ENCODE measurements at places on chromosomes 5 and 9.

GRCh38 chr9:133861692-133862091 is 123.5 kb upstream of the SARDH start:
- DNase-seq = no peak

GRCh38 chr5:135085133-135085935 is 51.3 kb upstream of the PITX1 start:
- DNase-seq = no peak

GRCh38 chr5:80124121-80124918 is 89.2 kb downstream of the THBS4 start:
- no peak for DNase-seq

DNA sequence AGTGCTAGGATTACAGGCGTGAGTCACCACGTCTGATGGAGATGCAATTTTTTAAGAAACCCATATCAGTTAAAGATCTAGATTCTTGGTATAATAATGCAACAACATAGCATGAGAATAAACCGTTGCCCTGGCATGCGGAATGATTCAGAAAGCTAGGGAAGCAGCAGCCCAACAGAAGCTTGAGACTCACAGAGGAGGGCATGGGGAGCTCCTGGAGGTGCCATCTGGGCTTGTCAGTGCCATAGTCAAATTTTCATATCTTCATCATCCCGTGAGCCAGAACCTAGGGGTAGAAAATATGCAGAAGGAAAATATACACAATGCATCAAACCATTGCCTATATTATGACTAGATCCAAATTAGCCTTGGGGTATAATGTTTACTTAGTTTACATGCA is 118.7 kb upstream of the ADAMTS16 start:
- DNase-seq = no peak

DNA sequence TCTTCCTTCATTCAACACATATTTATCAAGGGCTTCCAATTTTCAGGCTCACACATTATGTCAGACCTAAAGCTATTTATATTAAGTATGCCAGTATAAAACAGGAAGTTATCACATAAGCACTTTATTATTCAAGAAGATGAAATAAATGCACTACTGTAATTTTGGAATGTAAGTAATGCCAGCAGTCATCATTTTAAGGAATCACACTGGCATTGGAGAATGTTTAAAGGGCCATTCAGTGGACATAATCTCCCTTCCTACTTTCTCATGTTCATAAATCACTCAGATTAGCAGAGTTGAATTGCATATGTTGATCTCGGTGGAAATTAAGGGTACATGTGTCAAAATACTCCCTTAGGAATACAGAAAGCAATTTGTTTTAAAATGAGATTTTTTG is 164.4 kb downstream of the GIN1 start:
- DNase-seq = no peak

- no peak for DNase-seq
Measured at GRCh38 chr5:72378639-72379289, 58.6 kb downstream of the PTCD2 start.

DNA sequence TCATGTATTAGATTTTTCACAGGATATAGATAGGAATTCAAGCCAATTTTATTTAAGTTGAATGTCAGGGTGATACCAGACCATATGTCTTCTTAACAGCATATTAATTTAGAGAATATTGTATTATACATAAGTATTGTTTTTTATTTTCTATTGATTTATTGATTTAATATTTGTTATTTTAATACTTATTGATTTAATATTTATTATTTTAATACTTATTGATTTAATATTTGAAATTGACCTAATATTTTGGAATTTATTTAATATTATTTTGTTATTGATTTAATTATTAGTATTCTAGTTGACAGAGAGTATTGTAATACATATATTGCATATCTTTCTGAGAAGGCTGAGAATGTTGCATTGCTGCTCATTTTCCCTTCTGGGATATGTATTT is 1411.8 kb upstream of the ACO1 start:
- no peak for DNase-seq

GRCh38 chr9:93902051-93902779 is 52.9 kb downstream of the BARX1 start:
- DNase-seq = no peak

GRCh38 chr5:38944282-38944681 is 98.5 kb downstream of the OSMR start:
- DNase-seq = no peak

DNA sequence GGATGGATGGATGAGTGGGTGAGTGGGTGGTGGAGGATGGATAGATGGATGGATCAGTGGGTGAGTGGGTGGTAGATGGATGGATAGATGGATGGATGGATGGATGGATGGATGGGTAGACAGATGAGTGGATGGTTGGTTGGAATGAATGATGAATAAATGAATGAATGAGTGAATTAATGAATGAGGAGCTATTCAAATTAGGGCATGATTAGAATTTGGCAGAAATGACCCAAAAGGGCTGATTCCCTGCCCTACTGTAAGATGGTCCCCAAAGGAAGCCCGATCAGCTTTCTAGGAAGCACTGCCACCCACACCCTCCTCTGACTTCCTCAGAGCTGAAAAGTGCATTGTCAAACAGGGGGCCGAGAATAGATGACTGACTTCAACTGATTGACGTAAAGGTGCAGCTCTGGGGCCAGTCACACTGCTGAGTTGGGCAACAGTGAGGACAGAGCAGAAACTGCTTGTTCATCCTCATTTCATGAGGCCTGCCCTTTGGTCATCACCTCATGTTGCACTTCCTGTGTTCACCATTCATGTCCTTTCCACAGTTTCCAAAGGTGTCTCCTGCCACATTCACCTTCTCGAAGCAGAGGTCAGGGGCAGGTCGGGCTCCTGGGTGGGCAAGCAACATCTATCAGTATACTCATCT is 34.3 kb downstream of the NIPAL4 start:
- no peak for DNase-seq

DNA sequence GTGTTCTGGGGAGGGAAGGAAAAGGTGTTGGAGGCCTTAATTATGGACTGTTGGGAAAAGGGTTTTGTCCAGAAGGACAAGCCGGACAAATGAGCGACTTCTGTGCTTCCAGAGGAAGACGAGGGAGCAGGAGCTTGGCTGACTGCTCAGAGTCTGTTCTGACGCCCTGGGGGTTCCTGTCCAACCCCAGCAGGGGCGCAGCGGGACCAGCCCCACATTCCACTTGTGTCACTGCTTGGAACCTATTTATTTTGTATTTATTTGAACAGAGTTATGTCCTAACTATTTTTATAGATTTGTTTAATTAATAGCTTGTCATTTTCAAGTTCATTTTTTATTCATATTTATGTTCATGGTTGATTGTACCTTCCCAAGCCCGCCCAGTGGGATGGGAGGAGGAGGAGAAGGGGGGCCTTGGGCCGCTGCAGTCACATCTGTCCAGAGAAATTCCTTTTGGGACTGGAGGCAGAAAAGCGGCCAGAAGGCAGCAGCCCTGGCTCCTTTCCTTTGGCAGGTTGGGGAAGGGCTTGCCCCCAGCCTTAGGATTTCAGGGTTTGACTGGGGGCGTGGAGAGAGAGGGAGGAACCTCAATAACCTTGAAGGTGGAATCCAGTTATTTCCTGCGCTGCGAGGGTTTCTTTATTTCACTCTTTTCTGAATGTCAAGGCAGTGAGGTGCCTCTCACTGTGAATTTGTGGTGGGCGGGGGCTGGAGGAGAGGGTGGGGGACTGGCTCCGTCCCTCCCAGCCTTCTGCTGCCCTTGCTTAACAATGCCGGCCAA is 19.1 kb downstream of the PTGES2 start:
- no peak for DNase-seq

DNA sequence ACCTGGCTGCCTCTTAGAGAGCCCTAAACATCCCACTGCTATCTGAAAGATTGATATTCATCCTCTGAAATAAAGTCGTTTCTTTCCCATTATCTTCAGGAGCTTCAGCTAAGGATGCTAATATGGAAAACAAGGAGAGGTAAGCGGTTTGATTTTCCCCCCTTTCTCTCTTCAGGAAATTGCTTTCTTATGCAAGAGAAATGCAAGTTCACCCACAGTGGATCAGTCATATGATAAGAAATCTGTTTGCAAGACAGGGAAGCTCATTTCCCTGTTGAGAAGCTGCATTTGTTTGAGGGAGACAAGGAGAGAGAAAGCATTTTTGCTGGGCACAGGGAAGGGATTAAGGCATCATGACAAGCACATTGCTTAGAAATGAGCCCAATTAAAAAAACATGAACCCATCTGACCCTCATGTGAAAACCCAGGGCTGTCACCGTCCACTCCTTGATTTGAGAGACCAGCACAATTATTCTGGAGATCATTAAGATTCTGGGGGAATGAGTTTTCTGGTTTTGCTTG is 53.7 kb upstream of the BOD1 start:
- no peak for DNase-seq

DNA sequence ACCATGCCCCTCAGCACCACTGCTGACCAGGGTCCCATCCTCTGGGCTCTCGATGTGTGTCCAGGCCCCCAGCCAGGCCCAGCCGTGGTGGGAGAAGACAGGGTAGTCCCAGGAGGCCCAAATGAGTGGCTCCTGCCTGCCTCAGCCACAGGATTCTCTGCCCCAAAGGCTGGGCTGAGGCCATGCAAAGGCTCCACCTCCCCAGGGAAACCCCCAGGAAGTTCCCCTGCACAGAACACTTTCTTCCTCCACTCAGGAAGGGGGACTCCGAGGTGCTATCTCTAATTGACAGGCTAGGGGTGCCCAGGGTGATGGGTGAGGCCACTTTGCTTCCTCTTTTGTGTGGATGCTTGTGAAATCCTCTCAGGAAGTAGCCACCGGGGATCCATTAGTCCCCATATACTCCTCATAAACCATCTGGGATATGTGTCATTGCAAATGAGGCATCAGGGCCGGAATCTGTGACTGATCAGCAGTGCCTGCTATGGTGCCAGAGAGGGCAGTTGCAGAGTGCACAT is 23.1 kb upstream of the TDRD7 start:
- no peak for DNase-seq

GRCh38 chr5:88691230-88691582 is 191.8 kb downstream of the MEF2C start:
- DNase-seq = no peak

- DNase-seq = no peak
Measured at GRCh38 chr9:17876687-17877086, 297.8 kb downstream of the SH3GL2 start.

- DNase-seq = no peak
Measured at GRCh38 chr5:119895066-119895465, 265.7 kb downstream of the FAM170A start.

DNA sequence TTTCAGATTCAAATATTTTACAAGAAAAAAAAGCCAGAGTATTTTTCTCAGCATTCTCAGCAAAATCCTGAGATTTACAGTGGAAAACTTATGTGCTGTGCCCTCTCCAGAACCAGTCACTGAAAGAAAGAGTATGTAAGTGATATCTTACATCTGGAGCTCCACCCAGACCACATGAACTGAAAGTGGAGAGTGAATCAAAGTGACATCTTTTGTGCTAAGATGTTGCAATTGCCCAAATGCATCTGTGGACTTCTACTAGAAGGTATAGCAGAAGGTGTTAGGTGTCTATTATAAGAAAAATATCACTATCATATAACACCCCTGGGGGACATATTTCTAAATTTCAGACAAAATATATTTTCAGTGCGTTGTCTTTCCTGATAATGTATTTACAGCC is 49.0 kb upstream of the RIC1 start:
- DNase-seq = no peak

DNA sequence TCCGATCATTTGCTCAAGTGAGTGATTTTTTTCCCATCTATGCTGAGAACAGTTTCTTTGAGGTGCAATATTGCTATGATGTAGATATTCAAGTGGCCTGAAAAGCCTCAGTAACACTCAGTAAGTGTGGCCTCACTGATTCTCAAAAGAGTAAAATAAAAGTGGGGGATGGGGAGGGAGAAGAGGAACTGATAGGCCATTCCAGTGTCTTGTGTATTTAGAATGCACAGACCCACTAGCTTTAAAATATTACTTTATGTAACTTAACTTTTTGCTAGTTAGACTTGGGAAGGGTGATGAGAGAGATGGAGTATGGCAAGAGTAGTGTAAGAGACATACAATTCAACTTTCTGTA is 79.5 kb upstream of the ZNF608 start:
- no peak for DNase-seq

DNA sequence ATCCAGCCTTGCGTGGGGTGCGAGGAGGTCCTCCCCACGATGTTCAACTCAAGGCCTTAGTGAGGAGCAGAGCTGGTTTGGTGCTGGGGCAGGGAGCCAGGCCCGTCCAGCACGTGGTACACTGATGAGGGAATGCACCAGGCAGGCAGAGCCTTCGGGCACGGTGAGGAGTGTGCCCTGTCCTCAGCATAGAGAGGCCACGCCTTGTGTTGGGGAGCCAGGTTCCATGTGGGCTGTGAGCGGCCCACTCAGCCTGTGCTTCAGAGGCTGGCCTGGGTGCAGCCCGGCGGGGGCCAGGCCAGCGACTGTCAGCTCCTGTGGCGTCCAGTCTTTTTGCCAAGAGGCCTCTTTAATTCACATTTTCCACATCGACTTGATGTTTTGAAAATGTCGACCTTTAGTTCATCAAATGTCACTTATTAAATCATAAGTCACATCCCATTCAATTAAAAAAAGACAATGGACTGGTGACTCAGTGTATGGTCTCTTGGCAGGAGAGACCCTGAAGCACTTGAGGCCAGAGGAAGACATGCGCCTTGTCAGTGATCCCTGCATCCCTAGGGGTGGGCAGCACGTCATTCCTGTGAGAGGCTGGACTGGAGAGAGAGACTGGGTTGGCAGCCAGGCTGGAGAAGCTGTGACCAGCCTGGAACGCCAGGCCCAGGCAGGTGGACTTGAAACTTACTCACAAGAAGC is 21.7 kb downstream of the ERGIC1 start:
- DNase-seq = no peak

DNA sequence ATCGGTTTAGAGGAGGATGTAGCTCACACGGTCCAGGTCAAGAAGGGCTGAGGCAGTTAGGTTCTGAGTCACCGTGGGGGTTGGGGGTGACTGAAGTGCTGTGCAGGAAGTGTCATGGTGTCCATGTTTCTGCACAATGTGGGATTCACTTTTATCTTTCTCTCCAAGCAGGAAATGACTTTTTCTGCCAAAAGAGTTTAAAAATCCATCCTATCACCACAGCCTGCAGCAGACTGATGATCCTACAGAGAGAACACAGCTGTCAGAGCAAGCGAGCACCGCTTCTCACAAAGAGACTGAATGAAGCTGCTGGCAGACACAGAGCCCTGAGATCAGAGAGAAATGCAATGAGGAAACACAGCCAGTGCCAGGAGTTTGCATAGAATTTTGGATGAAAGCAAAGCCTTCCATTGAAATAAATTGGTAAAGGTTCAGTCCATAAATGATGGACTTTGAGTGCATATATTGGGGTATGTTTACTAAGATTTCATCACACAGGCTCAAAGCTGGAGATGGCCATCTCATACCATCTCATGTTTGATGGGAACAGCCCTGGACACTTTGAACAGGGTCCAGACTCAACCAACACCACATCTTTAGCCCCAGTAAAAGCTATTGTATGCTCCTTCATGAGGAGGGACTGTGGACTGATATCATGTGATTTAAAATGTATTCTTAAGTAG is 213.9 kb upstream of the FBXL7 start:
- no peak for DNase-seq

- DNase-seq = no peak
Measured at GRCh38 chr5:134851307-134851923, 5.6 kb downstream of the C5orf24 start.
